ENCODE measurements at places on chromosomes 2 and 18. TPM values are rescaled to one million over a fixed set of nuclear protein-coding genes. Genes with fewer than 3 reads are reported as not detected.

- no peak for DNase-seq
Observed at GRCh38 chr18:12589448-12589847, 68.5 kb downstream of the SPIRE1 start.

DNA sequence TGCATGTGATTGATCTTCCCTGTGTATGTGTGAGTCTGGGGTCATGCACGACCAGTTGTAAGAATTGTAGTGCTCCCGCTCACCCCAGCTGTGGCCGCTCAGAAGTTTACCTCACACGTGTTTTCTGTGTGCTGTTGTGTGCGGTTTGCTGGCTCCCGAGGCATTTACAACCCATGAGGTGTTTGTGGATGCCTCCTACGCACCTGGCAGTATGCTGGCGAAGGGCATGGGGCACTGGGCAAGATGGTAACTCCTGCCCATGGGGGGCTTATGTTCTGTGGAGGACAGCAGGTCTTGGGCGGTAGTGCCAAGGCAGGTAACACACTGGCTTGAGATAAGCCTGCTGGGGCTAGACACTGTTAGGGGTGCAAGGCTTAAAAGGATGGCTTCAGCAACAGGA lies 102.6 kb upstream of the HS6ST1 start:
- no peak for DNase-seq

CLEC4F gene
- total RNA-seq = 0.32 TPM

GRCh38 chr18:12745095-12745795 lies 42.4 kb downstream of the PSMG2 start:
- no peak for DNase-seq

NMUR1 gene
- 0.55 TPM for total RNA-seq

Data from transverse colon (tissue), 4 donors.